ENCODE measurements at places on chromosomes 3 and 15. TPM values are rescaled to one million over a fixed set of nuclear protein-coding genes. Genes with fewer than 3 reads are reported as not detected.

Gene PRSS50
- total RNA-seq: not detected

Gene CHRM5
- not detected for total RNA-seq

Gene GOLGA6B
- total RNA-seq: not detected

Gene THSD4
- total RNA-seq: 3.4 TPM

Gene CAMK1
- total RNA-seq: 9.7 TPM

Gene IGF2BP2
- total RNA-seq: 68.8 TPM

Gene EID1
- 122 TPM for total RNA-seq

Gene USP8
- total RNA-seq: 43.7 TPM

Gene ISLR
- 49.6 TPM for total RNA-seq

Gene ACSBG1
- total RNA-seq: not detected

- no peak for DNase-seq
Measured at GRCh38 chr3:133573629-133574194, at the start of gene CDV3. Gene CDV3 (plus strand): TSS chr3:133573686. CDS start chr3:133574045, 359 bp downstream.

- DNase-seq: no peak
Measured at GRCh38 chr15:79185199-79185598, 94.6 kb upstream of the RASGRF1 start.

DNA sequence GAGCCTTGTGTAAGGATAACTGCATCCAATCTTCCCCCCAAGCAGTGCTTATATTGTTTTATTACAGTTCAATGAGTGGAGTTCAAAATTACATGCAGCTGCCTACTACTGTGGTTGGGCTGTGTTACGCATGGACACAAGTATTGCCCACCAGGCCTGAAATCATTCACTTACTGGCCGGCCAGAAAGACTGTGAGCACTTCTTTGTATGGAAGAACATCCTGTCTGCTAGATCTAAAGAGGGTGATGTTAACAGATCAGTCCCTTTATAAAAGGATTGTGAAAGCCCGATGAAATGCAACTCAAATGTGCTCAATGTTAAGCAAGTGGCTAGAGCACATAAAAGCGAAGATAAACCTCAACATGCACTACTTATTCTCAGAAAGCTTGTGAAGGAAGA, 132.5 kb downstream of the FOXP1 start:
- DNase-seq: no peak

DNA sequence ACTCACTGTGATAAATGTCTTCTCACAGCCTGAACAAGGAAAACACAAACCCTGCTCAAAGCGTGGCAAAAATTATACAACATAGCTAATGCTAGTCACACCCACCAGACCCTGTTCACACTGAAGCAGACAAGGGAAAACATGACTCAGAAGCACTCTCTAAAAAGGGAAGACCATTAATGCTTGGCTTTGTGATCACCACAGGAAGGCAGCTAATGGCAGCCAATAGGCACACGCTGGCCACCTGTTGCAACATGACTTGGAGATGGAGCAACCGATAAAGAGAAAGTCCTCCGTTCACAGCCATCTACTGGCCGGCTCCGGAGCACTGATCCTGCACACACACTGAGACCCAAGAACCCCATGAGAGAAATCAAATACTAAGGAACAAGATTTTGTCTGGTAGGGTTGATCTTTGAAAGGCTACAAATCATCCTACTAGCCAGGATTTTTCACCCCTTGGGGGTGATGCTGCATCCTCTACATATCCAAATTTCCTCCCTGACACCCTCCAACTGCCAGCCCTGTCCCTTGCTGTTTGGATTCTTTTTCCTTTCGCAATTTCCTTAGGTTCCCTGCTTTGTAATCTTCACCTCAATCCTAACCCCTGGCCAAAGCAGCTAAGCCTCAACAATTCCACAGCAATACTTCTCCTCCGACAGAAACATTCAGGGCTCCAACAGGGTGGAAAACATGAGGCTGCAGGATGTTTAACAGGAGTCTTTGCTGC, 3.2 kb downstream of the ZXDC start:
- DNase-seq: no peak

DNA sequence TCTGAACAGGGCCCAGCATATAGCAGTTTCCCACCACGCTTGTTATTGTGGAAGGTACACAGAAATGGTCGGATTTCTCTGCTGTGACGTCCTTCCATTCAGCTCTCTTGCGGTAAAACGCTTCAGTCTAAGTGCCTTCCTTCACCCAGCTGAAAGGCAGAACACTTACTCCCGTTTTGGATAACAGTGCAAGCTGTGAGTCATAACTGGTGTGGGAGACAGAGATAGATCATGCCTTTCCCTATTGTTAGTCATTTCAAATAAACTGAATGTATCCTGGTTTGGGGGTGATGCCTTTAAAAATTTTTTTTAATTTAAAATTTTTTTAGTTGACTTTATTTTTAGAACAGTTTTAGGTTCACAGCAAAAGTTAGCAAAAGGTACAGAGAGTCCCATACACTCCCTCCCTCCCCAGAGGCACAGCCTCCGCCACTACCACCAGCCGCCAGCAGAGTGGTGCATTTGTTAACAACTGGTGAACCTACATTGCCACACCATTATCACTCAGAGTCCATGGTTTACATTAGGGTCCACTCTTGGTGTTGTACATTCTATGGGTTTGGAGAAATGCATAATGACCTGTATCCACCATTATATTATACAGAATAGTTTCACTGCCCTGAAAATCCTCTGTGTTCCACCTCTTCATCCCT, 94.9 kb upstream of the NSMCE3 start:
- DNase-seq: no peak
